Activated effector memory CD4-positive, alpha-beta T cell treated with Interleukin-2 at 50 U/mL for 16 hours (primary cell): ENCODE measurements at places on chromosomes 13 and 19.

DNA sequence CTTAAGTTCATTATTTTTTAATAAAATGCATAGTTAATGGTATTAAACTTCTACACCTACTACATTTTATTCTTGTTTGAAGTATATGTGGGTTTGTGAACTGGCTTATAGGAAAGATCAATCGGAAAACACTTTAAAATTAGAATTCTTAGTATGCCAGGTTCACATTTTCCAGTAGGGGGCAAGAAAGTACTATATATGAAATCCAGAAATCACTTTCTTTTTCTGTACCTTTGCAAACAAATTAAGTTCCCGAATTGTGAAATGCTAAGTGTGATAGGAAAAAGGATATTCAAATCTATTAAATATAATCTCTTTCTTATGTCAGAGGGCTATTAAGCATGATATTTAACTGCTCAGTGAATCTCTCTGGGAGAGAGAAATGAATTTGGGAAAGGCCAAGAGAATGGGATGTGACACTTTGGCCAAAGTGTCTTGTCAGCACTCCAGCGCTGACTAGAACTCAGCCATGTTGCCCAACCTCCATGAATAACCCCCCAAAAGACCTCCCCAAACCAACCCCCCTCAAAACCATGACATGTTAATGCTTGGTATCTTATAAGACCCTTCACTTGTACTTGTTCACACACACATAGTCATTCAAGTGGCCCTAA lies 122.6 kb upstream of the SLC10A2 start:
- no peak for DNase-seq

DNA sequence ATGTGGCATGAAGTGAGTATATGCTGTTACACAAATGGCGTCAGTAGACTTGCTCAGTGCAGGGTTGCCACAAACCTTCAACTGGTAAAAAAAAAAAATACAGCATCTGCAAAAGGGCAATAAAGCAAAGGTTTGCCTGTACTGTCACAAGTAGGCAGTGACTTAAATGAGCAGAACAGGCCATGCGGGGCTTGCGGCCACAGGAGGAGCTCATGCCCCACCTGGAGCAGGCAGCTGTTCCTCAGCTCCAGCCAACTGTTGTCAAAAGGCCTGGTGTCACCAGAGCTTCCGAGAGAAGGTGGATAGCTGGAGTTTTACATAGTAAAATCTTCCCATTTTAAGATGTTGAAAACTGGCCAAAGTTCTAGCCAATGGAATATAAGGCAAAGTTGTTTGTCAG lies 7.7 kb downstream of the ATP7B start:
- no peak for DNase-seq

- DNase-seq = no peak
Observed at GRCh38 chr13:40243047-40243446, 423.4 kb downstream of the FOXO1 start.

GRCh38 chr19:1828279-1829238 lies 16.5 kb upstream of the ATP8B3 start:
- DNase-seq = no peak

DNA sequence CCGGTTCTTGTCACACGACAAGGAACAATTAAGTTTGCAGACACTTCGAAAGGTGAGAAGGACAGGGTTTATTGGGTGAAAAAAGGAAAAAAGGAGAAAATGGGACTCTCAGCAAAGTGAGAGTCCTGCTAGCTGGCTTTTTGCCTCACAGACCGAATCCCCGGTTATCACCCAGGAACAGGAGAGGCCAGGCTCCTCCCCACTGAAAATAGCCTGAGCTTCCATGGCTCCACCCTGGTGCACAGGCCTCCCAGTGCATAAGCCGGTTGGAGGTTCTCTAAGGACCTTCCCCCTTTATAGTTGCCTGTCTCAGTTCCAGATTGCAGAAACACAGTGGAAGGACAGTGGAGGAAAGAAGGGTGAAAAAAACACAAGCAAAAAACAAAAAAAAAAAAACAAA lies 571.7 kb downstream of the KCTD12 start:
- no peak for DNase-seq

DNA sequence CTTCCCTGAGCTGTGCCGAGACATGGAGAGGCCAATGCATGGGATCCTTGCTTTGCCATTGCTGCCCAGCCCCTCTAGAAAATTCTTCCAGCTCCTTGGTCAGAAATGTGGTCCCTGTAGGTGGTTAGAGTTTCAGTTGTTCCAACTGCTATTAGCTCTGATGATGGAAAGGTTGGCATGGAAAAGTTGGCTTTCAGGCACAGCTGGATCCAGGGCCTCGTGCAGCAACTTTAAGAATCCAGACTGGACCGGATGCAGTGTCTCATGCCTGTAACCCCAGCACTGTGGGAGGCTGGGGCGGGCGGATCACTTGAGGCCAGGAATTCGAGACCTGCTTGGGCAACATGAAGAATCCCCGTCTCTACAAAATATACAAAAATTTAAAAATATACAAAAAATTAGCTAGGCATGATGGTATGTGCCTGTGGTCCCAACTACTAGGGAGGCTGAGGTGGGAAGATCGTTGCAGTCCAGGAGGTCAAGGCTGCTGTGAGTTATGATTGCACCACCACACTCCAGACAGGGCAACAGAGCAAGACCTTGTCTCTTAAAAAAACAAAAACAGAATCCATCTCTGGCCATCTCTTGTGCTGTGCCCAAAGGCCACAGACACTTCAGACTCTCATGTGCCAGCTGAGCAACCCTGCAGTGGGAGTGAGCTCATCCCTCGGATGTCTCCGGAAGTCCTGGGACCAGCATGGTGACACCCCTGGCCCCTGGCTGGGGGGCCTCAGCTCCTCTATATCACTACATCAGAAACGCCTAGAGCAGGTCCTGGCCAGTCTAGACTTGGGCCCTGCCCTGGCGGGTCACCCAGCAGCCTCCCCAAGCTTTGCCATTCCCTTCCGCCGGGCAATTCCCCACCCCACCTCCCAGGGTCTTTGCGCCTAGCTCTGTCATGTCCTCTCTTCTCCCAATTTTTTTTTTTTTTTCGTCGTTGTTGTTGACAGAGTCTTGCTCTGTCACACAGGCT lies 16.8 kb downstream of the MEX3D start:
- no peak for DNase-seq

DNA sequence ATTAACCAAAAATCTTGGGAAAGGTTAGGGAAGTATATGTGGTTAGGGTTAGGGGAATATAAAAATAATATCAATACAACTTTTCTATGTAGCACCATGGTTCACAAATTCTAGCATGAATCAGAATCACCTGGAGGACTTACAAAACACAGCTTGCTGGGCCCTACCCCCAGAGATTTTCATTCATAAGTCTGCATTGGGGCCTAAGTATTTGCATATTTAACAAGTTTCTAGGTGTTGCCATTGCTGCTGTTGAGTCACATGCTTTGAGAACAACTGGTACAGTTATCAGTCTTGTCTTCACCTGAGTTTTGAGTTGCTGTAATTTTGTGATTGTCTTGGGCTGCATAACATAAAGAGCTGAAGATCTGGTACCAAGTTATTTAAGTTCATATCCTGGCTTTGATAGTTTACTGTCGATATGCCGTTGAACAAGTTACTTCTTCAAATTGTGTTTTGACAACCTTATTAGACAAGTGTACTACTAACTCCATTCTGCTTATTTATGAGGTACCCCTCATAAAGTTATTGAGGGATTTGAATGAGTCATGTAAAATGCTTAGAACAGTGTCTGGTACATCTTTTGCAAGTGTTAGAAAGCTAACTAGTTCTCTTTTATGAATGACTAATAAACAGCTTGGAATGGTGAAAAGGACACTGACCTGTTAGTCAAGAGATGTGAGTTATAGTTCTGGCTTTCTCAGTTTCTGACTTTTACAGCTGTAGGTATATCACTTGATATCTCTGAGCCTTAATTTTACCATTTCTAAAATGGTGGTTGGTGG lies 132.9 kb downstream of the PAN3 start:
- no peak for DNase-seq

DNA sequence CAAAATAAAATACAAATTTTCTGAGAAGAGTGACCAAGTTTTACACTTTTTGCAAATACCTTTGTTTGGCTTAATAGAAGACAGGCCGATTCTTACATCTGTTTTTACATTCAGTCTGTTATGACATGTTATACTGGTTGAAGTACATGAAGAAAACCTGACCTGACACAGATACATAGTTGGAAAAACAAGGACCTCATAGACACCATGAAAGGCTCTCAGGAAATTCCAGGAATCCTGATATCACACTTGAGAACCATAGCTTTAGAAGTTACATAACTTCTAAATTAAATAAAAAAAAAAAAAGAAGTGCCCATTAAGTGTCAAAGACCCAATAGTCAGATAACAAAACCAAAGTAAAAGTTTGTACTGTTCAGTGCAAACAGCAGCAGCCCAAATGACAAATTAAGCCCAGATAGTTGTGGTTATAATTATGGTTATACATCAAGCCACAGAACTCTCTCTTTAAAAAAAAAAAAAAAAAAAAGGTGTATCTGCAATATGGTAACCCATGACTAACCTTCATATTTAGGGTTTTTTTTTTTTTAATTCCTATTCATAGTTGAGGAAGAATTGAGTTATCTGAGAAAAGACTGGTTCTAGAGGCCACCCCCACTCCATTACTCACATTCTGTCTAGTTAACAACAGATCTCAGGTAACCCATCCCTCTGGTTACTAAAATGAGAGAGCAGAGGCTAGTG lies 19.8 kb downstream of the RBM26 start:
- DNase-seq = no peak

GRCh38 chr13:38385153-38385891 lies 35.7 kb downstream of the UFM1 start:
- DNase-seq = no peak

- no peak for DNase-seq
Observed at GRCh38 chr13:41075034-41075433, 13.7 kb downstream of the WBP4 start.
